ENCODE measurements at places on chromosomes 7 and 10.

DNA sequence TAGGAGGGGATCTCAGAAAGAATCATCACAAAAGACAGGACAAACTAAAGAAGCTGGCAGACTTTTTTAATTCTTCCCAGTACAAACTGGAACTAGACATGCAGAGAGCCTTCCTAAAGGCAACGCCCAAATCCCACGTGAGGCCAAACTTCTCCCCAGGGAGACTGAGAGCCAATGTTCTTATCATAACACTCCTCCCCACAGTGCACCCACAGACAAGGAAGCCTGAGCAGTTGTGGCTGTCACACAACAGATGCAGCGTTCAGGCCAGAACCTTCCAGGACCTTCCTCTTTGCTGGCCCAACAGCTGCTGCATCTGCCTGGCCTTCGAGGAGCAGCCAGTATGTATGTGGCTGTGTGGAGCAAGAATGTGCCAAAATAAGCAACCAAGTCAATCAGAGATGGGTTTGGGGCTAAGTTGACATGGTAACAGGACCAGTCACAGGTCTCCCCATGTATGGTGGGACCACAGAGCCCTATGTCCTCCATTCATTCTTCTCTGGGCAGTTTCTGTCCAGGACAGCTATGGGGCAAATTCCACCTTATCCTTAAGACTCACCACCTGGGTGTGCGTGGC is 34.9 kb downstream of the SRPK2 start:
- no peak for DNase-seq

- DNase-seq, result peak; percentile 45
Observed at GRCh38 chr10:3750006-3750816, 34.8 kb downstream of the KLF6 start.

GRCh38 chr10:87771871-87772500 is 46.0 kb downstream of the ATAD1 start:
- DNase-seq, result peak; percentile 1

GRCh38 chr7:139743967-139744767 is 33.6 kb downstream of the HIPK2 start:
- no peak for DNase-seq

- DNase-seq, result no peak
Observed at GRCh38 chr10:75643944-75644692, 212.7 kb downstream of the LRMDA start.

DNA sequence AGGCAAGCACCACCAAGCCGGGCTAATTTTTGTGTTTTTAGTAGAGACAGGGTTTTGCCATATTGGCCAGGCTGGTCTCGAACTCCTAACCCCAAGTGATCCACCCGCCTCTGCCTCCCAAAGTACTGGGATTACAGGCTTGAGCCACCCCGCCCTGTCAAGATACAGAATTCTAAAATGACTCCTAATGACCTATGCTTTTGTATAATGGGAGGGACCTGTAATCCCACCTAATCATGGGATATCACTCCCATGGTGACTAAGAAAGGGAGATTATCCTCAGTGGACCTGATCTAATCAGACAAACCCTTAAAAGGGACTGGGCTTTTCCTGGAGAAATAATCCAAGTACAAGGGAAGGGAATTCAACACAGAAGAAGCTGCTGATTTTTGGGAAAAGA is 28.8 kb downstream of the SAMD8 start:
- DNase-seq, result no peak
